ENCODE measurements at places on chromosomes 16 and 17. TPM values are rescaled to one million over a fixed set of nuclear protein-coding genes. Genes with fewer than 3 reads are reported as not detected.

CCL11 gene
- total RNA-seq, result not detected

FOXJ1 gene
- not detected for total RNA-seq

MPV17L gene
- 0.13 TPM for total RNA-seq

AURKB gene
- 66.0 TPM for total RNA-seq

FOXL1 gene
- 4.2 TPM for total RNA-seq

CHAD gene
- total RNA-seq, result not detected

Measured in thoracic aorta endothelial cell (primary cell).